ENCODE measurements at places on chromosomes 2 and 18.

GRCh38 chr18:78156466-78156865 lies 823.2 kb upstream of the SALL3 start:
- no peak for DNase-seq

GRCh38 chr2:3487432-3487831 lies 31.9 kb downstream of the ADI1 start:
- peak; percentile 60 for DNase-seq

DNA sequence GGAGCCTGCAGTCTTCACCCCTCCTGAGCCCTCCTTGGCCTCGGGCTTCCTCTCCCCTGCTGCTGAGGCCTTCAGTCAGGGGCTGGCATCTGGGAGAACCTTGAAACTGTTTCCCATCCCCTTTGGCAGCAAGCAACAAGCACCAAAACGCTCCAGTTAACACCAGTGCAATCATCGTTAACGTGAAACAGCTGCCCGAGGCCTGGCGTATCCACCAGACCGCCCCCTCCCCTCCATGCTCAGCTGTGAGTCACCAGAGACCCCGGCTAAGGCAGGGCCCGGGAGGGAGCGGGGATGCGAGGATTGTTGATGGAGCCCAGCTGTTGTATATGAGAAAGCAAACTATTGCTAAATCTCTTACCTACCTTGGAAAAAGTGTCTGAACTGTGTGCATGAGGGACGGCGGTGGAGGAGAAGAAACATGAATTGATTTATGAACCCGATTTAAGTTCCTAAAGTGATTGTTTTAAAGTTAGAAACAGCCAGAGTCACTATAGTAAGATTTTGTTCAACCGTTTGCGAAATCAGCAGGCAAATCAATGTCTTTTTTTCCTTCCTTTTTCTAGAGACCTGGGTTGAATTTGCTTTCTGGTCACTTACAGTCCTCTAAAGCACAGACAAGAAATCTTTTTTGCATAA lies 5.2 kb downstream of the ZFP36L2 start:
- DNase-seq, result no peak

DNA sequence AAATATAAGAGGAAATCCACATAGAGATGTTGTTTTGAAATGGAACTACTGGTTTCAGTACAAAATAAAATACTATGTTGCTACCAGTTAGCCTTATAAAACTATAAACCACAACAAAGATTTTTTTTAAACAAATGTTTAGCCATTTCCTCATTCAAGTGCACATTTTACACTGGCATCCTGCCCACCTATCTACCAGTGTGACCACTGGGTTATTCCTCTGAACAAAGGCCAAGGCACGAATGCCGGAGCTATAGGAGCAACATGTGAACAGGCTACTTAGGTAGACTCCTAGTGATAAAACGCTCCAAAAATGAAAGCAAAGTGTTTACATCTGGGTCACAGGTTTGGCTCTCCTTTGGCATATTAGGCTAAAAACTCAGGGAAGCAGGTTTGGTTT lies 31.8 kb upstream of the SULT1C4 start:
- DNase-seq, result no peak

- no peak for DNase-seq
Measured at GRCh38 chr2:230919681-230920080, 5.4 kb downstream of the GPR55 start.

DNA sequence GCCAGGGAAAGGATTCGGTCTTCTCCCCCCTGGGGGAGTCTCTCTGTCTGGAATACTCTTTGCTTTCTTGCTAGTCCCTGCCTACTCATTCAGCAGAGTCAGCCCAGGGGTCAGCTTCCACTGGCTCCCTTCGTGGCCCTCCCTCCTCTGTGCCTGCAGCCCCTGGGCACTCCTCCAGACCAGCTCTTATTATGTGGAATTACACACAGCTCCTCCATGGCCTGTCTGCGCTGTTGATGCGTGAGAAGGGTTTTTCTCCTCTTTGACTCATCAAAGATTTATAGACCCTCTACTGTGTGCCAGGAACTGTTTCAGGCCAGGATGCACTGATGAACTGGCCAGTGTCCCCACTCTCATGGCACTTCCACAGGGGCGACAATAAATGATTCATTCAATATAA lies 44.4 kb downstream of the ST8SIA5 start:
- no peak for DNase-seq

- DNase-seq, result no peak
Measured at GRCh38 chr2:101883860-101884259, 107.9 kb upstream of the IL1R2 start.

GRCh38 chr2:128756365-128756717 lies 437.7 kb upstream of the HS6ST1 start:
- peak; percentile 57 for DNase-seq

DNA sequence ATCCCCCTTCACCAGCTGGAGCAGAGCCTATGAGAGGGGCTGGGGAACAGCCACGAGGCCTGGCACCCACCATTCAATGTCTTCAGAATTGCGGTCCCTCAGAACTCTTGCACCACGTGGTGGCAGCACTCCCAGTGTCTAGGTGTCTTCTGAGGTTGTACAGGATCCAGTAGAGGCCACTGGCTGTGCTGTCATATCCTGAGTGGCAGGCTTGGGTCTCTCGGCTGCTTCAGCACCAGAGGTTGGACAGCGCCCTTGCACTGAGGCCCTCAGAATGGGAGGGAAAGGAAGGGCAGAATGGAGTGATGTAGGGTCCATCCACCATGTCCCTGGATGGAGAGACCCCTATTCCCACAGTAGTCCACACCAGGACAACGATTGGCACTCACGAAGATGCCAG lies 112.0 kb upstream of the TEKT4 start:
- DNase-seq, result no peak

GRCh38 chr2:46239175-46239846 lies 57.9 kb upstream of the EPAS1 start:
- DNase-seq, result no peak

GRCh38 chr2:196108604-196109003 lies 40.0 kb upstream of the DNAH7 start:
- DNase-seq, result no peak

DNA sequence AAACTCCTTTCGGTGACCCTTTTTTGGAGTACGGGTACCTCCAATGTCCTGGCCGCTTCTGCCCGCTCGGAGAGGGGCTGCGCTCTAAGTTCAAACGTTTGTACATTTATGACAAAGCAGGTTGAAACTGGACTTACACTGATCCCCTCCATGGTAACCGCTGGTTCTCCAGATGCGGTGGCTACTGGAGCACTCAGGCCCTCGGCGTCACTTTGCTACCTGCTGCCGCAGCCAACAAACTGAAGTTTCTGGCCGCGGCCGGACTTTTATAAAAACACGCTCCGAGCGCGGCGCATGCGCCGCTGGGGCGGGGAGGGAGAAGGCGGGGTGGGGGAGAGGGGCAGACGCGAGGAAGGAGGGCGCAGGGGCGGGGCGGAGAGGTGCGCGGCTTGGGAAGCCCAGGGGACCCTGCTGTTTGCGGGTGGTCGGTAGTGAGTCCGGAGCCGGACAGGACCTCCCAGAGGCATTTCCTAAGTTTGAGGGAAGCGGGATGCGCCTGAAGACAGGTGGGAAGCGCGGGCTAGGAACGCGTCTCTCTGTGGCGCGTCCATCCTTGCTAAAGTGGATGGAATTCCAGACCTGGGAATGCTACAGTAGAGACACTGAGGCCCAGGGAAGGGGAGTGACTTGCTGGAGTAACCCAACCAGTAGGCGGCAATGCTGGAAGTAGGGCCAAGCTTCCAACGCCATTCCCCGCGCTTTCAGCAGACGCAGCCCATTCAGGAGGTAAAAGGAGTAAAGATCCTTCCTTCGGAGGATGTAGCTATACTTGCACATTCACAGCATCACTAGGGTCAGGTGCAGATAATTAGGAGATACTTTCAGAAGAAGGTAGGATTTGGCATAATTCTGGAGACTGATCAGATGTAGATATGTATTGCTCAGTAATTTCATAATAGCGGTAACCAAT lies at the start of gene CXCR4:
CXCR4 (minus strand) TSS at position 241 of the 910 bp plus-strand sequence; CDS start at position 152, 89 bp downstream.
- peak; percentile 94 for DNase-seq

GRCh38 chr2:30145826-30146336 lies 926 bp upstream of the YPEL5 start:
- no peak for DNase-seq

GRCh38 chr2:232919141-232919540 lies 49.1 kb downstream of the SNORC start:
- DNase-seq, result no peak

GRCh38 chr2:218000136-218000535 lies 2.7 kb downstream of the TNS1 start:
- DNase-seq, result no peak

DNA sequence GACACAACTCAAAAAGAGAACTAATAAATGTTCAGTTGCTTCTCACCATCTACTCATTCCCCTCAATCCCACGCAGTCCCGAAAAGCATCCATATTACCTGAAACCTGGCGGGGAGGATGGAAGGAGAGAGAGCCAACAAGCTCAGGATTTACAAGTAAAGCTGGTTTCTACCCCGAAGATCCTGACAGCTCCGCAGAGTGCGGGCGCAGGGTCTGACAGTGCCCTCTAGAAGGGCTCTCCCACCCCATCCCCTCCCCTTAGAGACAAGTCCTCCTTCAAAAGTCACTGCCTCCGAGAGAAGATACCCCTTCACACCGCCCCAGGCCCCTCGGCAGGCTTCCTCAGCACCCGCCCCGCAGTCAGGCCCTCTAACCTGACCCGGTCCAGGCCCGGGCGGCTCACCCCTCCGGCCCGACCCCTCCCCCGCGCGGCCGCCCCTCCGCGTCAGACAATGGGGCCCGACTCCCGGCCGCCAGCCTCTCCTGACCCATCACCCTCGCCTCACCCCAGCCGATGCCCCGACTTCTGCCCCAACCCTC lies 550 bp downstream of the RAB1A start:
- DNase-seq, result peak; percentile 92

- no peak for DNase-seq
Measured at GRCh38 chr2:234051374-234052070, 1.0 kb downstream of the SPP2 start.

GRCh38 chr2:121165038-121165542 lies 119.9 kb downstream of the TFCP2L1 start:
- DNase-seq, result no peak

DNA sequence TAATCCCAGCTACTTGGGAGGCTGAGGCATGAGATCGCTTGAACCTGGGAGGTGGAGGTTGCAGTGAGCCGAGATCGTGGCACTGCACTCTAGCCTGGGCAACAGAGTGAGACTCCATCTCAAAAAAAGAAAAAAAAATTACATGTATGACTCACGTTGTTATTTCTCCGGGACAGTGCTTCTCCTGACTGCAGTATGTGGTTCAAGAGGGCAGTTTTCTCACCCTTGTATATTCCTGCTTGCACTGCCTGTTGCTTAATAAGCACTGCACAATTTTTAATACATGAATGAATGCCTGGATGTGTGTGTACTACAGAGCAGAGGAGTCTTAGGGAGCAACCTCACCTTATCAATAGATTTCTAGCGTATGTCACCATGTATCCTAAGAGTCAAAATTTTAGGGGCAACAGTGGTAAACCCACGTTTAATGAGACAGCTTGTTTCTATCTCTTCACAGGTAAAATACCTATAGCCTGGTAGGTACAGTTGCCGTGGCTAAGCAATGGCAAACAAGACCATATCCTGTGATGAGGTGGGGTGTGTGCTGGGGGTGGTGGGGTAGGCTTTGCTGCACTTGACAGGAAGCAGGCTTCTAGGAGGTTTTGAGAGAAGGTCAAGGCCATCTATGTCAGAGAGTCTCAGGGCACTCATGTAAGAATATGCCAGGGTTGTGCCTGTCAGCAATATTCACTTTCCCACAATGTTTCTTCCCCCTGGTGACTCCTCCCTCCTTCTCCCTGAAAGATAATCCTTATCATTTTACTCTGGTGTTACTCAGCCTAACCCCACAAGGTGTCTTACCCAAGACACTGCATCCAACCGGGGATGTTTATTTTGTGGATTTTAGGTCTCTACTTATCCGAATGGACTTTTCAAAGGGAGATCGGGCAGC lies 36.9 kb upstream of the MEX3C start:
- no peak for DNase-seq

DNA sequence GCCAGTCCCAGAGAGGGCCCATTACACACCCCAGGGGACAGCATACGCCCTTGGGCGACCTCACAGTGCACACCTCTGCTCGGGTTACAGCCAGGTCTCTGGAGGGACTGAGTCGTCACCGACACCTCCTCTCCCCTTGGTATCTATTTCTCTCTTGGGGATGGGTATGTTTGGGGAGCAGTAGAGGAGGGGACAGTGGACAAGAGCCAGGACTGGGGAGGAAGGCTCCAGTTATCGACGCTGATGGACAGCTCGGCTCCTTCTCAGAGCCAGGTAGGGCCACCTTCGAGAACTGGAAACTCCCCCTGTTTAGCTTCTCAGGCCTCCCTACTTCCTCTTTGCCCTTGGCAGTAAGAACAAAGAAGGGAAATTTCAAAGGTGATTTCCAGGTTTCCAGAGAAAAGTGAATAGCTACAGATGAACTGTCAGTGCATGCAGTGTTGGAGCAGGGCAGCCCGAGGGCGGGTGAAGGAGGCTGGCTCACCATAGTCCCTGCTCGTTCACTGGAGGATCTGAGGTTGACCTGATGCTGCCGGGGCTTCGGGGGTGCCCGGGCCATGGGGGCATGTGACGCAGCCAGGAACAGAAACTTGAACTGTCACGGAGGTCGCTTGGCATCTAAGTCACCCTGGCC lies 4.4 kb upstream of the SEMA4C start:
- DNase-seq, result no peak

- DNase-seq, result no peak
Measured at GRCh38 chr2:237955640-237956401, 11.0 kb upstream of the UBE2F start.

DNA sequence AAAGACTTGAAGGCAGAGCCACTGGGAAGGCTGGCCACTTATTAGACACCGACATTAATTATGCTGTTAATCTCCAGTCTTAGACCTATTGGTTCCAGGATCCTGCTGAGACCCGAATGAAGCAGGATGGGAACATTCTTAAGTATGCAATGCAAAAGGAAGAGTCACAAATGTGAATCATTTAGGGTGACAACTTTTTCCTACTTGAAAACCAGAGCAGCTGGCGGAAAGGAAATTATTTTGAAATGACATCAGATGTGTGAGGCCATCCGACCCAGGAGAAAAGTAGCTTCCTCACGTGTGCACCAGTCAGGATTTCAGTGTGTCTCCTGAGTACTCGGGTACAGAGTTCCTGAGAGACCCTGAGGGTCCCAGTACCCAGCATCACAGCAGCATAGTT lies 222.9 kb upstream of the NCKAP5 start:
- DNase-seq, result no peak

DNA sequence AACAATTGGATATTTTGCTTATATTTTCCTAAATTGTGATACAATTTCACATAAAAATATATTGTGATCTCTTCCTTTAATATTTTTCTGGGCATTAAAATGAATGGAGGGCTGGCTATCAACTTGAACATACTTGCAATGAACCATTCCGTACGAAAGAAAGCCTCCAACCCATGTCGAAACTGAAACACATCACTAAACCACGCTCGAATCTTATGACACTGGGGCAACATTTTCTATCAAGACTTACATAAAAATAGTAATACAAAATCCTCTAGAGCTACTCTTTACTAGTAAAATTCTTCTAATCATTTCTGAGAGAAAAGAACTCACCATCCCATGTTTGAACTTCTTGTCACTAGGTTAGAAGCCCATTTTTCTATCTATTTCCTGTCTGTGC lies 132.8 kb upstream of the DOK6 start:
- no peak for DNase-seq
